ENCODE measurements at places on chromosomes 1 and 21. TPM values are rescaled to one million over a fixed set of nuclear protein-coding genes. Genes with fewer than 3 reads are reported as not detected.
A peak's percentile ranks its signal among the peaks of the same experiment; 100 is the strongest.

DNA sequence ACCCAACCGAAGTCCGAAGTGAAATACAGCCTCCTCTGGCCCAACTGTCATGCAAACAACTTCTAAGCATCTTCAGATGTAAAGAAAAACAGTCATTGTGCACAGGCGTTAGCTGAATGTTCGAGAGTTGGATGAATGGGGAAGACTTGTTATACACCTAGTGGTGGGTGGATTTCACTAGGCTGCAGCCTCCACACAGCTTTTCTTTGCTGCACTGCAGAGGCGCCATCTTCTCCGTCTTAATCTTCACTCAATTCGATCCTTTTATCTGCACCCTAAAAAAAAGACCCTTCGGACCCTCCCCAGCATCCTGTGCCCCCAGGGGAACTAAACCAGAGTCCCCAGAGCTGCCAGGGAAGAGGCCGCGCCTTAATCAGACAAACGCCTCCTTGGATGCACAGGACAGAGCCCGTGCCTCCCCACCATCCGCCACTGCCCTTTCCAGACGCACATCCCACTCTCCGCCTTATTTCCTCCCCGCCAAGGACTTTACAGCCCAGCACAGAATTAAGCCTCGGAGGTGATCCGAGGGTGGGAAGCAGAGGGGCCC is 1.4 kb downstream of the APP start:
- DNase-seq, result peak; percentile 35

GRCh38 chr1:229244091-229244490 is 26.8 kb upstream of the RAB4A start:
- no peak for DNase-seq

DNA sequence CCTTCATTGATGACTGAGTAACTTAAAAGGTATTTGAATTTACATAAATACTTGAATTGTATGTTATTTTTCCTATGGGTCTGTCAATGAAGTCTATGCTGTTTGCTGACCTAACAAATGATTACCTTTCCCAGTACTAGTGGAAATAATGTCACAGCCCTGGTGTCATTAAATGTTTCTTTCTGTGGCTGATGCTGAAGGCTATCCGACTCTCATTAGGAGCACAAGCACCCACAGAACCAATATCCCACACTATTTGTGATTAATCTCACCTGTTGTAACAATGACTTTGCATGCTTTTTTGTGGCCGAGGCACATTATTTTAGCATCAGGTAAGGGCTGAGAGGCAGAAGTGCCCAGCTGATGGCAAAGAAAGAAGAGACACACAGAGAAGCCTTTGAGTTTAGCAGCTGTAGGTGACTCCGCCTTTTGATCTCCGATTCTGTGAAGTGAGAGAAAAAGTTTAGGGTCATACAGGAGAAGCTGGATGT is 25.8 kb upstream of the TRIM45 start:
- DNase-seq, result no peak

- DNase-seq, result no peak
Observed at GRCh38 chr1:184445997-184446396, 59.2 kb downstream of the C1orf21 start.

DNA sequence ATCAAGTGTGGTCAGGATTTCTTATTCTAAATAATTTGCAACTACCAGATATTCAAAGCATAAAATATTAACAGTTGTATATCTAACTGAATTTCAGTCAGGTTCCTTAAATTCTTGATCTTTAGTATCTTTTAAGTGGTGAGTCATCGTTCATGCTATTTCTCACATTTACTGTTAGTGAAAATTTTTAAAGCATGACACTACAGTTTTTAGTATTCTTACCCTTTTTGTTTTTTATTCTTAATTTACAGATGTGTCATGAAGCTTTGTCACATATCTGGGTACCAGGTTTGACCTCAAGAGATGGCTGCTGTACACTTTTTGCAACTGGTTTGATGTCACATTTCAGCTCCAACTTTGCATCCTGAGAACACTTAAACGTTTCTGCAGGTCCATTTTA is 12.7 kb downstream of the AKIRIN1 start:
- no peak for DNase-seq

DNA sequence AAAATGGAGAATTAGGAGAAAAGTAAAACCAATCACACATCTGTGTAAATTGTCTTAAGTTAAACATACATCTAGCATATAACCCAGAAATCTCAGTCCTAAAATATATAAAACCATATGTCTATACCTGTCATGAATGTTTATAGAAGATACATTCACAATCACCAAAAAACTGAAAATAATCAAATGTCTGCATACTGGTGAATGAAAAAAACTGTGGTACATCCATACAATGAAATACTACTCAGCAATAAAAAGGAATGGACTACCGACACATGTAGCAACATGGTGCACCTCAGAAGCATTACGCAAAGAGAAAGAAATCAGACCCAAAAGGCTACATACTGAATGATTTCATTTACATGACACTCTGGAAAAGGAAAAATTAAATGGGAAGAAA is 47.7 kb upstream of the SEC16B start:
- no peak for DNase-seq

DNA sequence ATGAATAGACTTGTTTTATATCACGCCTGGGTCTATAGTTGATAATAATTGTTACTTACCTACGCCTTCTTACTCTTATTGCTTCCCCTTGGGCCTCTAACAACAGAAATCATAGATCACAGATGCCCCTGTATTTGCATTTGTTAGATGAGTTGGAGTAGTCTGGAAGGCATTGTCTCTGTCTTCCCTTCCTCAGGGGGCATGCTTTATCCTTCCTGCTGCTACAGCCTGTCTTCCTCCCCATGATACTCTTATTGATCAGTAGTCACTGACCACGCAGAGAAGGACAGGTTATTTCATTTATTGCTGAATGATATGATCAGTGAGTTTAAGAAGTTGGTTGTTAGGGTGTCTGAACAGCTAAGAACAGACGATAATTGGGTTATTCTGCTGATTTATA is 98.4 kb downstream of the DNM3 start:
- no peak for DNase-seq

GRCh38 chr1:236511735-236512418 is 11.9 kb upstream of the LGALS8 start:
- no peak for DNase-seq

DNA sequence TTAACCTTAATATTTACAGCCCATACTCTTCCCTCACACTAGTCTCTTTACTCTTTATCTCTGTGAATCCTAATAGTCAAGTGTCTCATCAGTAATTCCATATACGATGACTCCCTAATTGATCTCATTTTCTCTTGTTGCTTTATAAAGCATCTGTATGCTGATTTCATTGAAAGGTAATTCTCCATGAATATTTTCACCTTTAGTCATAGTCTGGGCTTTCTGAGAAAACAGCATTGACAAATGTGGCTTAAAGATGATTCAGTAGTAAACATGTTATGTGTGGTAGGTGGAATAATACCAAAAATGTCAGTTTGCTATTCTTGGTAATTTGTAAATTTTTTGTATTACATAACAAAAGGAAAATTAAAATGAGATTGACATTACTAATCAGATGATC is 1176.5 kb downstream of the NCAM2 start:
- no peak for DNase-seq

GRCh38 chr1:245096311-245097066 is 58.3 kb upstream of the KIF26B start:
- no peak for DNase-seq

DNA sequence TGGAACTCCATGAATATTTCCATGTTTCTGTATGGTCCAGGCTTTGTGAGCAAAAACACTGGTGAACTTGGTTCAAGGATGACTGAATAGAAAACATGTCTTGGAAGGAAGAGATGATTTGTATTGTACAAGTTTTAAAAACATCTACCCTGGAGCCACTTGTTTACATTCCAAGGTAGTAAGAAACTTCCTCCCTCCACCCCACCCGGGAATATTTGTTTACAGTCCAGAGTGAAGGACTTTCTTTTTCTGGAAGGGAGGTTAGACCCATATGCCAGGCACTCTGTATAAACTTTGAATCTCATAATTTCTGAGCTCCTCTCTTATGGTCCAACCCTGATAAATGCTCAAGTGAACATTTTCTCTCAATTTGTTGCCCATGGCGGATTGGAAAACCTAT is 323.3 kb upstream of the LYPLAL1 start:
- DNase-seq, result no peak

DNA sequence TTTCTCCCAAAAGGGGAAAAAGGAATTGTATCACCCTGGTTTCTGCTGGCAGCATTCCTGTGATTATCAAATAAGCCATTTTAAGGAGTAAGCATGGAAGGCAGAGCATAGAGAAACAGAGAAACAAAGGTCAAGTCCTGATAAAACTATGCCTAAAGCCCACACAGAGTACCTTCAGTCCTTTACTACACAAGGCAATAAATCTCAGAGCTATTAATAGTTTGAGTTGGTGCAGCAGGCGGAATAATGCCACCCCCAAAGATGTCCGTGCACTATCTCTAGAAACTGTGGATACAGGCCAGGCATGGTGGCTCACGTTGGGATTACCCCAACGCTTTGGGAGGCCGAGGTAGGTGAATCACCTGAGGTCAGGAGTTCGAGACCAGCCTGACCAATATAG is 58.1 kb upstream of the ZBTB40 start:
- DNase-seq, result no peak

- no peak for DNase-seq
Observed at GRCh38 chr1:119718972-119719371, 7.2 kb downstream of the PHGDH start.

DNA sequence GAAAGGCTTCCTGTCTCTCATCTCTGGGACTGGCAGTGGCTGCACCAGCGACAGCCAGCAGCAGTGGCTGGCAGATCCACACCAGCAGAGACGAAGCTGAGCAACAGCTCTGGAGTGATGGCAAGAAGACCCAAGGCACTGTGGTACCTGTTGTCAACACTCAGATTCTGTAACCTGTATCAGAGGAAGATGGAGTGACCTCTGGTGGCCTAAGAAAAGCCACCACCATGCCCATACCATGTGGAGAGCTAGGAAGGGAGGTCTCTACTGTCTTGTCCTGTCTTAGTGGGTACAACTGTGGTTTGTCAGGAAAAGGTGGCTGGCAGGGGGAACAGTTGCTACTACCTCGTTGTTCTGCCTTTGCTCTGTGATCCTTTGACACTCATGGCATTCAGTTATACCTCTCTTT is 22.5 kb upstream of the RHBDL2 start:
- no peak for DNase-seq

DNA sequence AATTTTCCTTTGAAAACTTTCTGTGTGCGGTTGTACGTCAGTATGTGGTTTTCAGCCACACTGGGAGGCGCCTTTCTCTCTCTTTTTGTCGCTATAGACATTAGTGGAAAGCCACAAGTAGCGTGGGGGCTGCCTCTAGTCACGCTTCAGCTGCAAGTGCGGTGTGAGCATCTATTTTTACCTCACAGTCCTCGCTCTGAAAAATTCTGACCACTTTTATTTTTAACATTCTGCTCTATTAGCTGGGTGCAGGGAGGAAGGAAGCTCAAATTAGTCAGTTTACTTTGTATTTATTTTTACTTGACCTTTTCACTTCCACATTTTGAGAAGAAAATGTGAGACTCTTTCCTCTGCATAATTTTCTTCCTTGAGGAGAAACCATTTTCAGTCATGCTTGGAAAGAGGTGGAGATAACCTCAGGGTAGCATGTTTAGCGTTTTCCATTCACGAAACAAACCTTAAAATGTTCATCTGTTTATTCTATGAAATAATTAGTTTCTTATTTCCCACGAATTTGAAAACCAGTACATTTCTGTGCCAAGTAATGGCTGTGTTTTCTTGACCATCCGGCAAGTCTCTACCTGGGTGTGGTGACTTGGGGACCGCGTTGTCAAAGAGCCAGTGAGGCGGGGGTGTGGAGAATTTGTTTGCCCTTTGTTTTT is 35.6 kb downstream of the ADARB1 start:
- no peak for DNase-seq

GRCh38 chr1:215636258-215636965 is 69.3 kb downstream of the KCTD3 start:
- DNase-seq, result no peak

DNA sequence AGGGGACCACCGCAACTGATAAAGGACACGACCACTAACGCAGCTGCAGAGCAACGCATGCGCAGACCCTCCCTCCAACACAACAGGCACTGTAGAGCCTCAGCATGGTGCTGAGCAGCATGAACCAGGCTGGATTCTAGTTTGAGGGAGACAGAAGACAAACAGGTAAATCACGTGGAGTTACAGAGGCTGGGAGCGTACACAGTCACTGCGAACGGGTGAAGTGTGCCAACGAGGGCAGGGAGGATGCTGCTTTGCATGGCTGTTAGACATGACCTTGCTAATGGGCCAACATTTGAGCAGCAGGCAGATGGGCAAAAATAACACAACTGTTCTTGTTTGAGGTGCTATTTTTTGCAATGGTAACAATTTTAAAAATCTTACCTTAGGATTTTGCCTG is 55.2 kb upstream of the NADK start:
- no peak for DNase-seq

- no peak for DNase-seq
Observed at GRCh38 chr1:61426254-61426653, 298.7 kb downstream of the TM2D1 start.

- no peak for DNase-seq
Observed at GRCh38 chr1:207344221-207344620, 22.7 kb downstream of the CD55 start.

DNA sequence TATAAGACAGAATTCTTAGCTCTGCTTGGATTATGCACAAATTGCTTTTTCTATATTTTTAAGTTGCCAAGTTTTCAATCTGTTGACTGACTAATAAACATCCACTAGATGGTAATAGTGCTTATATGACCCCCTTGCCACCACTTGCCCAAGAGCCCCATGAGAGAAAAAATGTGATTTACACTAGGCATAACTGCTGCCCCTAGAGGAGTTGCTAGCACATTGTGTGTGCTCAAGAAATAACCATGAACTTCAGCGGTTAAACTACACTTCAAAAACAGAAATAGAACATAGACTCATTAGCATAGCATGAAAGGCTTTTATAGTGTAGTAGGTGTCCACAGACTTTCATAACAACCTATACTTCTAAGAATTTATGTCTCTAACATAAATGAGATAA is 61.4 kb downstream of the BRINP3 start:
- no peak for DNase-seq

RBM15 gene
- total RNA-seq, result 173 TPM

RBP7 gene
- not detected for total RNA-seq

F13B gene
- total RNA-seq, result not detected

LAX1 gene
- total RNA-seq, result 12.3 TPM

TCP10L gene
- total RNA-seq, result 0.91 TPM

SGIP1 gene
- total RNA-seq, result not detected

ITGB2 gene
- 151 TPM for total RNA-seq

ST6GALNAC3 gene
- 1.4 TPM for total RNA-seq

CFHR3 gene
- not detected for total RNA-seq

C1orf56 gene
- total RNA-seq, result 1.0 TPM

GREM2 gene
- 0.16 TPM for total RNA-seq

BACE2 gene
- total RNA-seq, result not detected

All from activated naive CD4-positive, alpha-beta T cell treated with anti-CD3 and anti-CD28 coated beads, Interleukin-2, amount 50 U/mL, for 72 hours (primary cell).